SIG-M5 (cell line): ENCODE measurements at places on chromosomes 4 and X.
A peak's percentile ranks its signal among the peaks of the same experiment; 100 is the strongest.

GRCh38 chr4:109315818-109316217, 13.4 kb upstream of the COL25A1 start:
- DNase-seq = no peak

DNA sequence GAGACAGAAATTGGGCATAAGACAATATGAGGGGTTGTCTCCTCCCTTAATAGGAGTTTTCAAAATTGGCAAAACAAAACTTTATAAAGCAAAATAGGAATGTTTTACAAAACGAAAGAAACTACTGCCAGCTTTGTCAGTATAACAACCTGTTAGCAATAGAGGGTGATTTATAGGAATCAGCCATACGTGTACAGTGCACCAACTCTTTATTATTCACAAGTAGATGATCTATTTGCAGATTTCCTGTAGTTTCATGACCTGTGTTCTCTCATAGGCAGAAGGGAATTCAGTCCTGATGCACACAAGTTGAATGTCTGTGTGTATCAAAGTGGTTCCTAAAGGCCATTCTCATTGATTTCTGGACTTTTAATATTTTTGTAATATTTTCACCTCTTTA, 116.3 kb downstream of the MFAP3L start:
- DNase-seq = no peak

DNA sequence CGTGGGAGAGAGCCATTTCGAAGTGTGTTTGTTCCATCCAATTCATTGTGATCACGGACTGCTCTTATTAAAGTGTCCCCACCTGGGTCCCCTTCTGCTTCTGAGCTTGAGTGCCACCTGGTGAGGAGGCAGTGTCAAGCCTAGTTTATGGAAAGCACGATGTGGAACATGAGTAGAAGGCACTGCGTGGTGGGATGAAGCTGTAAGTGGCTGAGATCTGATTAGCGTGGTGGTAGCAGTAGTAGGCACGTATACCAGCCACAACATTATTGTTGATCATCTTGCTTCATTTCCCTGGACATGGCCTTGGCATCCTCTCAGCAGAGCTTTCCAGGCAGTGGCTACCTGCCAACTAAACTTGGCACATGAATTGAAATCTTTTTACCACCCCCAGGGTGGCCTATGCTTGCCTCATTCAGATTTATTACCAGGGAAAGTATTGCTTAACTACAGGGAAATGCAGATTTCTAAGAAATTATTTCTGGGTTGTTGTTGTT, 46.4 kb downstream of the GPAT3 start:
- DNase-seq = no peak

- no peak for DNase-seq
Measured at GRCh38 chrX:154444755-154445246, 860 bp downstream of the FAM50A start.

- DNase-seq = no peak
Measured at GRCh38 chr4:129322920-129323319, 227.0 kb downstream of the C4orf33 start.

GRCh38 chr4:89357340-89357739, 49.7 kb upstream of the GPRIN3 start:
- DNase-seq = no peak

DNA sequence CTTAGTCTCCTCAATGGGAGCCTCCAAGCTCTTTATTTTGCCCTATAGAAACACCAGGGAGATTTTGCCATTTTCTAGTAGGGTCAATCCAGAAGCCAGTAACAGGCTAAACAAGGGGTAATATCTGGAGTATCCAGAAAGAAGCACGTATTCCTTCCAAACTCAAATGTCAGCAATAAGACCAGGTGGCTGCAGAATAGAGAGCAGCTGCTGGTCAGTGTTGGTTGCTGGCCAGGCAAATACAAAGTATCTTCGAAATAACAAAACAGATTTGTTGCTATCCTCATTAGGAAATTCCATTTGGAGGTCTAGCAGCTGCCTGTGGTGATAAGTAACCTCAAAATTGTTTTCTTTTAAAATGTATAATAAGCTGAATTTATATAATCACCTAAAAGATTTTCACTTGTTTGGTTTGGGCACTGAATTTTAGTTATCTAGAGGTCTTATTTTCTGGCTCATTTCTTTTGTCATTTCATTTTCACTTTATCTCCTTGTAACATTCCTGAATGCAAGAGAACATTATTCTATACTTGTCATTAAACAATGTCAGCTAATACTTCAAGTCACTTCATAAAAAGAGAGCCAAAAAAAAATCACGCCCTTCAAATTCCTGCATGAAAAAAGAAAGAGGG, 320.6 kb downstream of the DTHD1 start:
- no peak for DNase-seq

DNA sequence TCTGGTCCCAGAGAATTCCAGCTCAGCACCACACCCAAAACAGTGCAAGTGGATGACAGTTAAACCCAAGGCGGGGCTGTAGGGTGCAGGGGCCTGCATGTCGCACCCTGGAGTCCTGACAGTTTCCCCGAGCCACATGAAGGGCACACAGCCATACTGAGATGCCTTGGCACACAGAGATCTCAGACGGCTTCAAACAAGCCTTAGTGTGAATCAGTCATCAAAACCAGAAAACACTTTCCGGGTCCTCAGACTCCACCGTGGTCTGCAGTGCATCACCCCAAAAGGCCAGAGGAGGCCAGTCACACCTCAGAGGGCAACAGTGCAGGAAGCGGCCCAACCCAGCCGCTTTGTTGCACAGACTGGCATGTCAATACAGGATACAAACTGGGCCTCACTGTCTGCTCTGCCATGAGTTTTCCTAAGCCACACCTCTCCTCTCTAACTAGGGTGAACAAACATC, 64.6 kb upstream of the ENPP6 start:
- DNase-seq = no peak

DNA sequence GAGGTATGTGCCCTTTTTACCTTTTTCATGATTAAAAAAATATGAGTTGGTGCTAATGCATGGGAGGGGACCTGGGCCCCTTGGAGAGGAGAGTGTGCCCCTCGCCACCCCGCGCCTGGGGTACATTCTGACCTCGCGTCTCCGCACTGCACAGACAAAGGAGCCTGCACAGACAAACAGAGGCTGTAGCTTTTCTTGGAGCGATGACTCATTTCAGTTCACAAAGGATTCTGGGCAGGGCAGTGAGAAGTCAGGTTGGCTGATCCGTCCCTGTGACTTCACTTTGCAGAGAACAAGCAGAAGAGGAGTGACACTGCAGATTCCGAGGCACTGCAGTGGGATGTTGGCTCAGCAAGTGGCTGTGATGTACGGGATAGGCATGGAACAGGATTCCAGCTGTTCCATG, 82.9 kb downstream of the STOX2 start:
- DNase-seq = peak; percentile 29

- no peak for DNase-seq
Measured at GRCh38 chrX:31314921-31315320, 243.1 kb upstream of the FTHL17 start.

GRCh38 chrX:39309721-39310152, 508.5 kb downstream of the MID1IP1 start:
- no peak for DNase-seq

GRCh38 chrX:27968352-27968751, 12.9 kb downstream of the DCAF8L1 start:
- DNase-seq = no peak

DNA sequence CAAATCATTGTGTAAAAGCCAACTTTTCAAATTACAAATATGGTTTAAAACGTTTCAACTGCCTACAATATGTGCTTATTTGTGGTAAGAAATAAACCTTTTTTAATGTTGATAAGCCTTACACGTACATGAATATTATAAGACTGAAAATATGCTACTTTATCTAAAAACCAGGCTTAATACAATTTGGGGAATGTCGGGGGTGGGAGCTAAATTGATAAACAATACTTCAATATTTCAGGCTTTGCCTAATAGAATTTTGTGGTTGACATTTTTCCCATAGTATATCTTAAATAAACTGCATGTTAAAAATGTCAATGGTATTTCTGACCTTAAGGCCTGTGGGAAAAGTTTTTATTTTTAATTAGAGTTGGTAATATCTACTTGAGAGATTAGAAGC, 69.8 kb upstream of the SLIT2 start:
- DNase-seq = no peak

DNA sequence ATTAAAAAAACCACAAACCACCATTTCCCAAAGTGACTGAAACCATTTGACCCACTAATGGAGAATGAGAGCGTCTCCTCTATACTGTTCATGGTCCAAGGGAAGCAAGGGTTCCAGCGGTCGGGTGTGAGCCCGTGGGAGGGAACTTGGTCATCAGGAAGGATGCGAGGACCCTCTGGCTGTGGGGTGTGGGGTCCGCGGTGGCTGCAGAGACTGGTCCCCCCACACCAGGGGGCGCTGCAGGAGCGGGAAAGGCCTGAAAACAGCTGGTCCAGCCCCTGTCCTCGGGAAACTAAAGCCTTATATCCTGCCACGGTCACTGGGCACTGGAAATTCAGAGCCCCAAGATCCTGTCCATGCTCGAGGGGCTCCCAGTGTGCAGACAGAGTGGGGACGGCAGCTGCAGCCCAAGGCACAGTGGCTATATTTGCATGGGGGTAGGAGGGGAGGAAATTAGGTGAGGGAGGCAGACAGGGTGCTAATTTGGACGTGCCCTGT, 4.3 kb downstream of the BLOC1S4 start:
- DNase-seq = no peak

- DNase-seq = no peak
Measured at GRCh38 chrX:45266456-45266855, 65.8 kb upstream of the DIPK2B start.

DNA sequence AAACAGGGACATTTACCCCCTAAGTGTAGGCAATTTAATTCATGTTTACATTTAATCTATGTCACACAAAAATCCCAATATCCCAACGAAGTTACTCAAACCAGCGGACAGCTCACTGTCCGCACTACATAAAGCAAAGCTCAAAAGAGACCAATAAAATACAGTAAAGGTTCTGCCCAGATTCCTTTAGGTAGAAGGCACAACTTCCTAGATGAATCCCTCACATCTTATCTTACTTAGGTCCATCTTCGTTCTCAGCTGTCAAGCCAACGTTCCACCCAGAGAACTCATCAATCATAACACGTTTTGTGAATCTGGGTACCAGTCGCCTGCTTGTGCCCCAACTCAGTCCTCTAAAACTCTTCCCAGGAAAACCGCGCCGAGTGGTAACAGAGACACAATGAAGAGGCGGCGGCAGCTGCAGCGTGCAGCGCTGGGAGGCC, 1.7 kb downstream of the HNRNPDL start:
- no peak for DNase-seq
